ENCODE measurements at places on chromosomes 16 and 17.

GRCh38 chr17:82740906-82741759 is 5.7 kb downstream of the FN3K start:
- DNase-seq, result no peak

DNA sequence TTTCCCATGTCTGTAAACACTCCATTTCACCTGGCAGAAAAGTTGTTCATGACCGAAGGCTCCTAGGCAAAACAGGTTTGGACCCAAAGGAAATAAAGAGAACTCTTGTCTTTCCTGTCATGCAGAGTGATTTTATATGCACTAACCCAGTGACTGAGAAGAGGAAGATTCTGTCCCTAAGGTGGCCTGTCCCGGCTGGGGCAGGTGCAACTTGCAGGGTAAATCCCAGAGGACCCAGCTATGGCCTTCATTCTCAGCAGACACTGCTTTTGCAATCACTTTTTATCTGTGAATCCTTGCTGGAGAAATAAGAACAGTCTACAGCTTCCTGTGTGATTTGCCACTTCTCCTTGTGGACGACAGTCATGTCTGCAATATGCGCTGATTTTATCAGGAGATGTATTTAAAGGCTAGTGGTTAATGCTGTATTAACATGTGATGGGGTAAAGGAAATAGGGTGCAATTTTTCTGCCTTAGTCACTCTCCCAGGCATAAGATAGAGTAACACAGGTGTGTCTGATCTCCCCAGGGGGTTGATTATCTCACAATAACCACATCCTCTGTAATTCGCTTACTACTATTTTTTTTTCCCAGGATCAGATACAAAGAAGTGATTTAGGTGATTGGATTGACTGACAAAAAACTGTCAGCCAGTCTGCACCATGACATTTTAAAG is 696.8 kb upstream of the SOX9 start:
- no peak for DNase-seq

DNA sequence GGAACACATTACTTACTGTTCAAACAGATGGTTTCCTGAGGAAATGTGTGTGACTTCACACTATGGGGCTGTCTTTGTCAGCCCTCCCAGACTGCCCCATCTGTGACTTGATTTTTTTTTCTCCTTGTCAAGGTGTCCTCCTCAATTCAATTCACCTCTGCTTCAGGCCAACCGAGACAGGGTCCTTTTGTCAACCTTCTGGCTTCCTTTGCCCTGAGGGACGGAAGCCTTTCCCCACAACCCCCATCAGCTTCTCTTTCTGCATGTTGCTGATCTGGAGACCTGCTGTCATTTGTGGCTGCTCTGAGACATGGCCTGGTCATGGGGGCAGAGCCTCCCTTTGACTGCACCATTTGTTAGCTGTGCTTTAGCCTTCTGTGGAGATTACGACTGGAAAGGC is 21.3 kb upstream of the RGS9 start:
- no peak for DNase-seq

DNA sequence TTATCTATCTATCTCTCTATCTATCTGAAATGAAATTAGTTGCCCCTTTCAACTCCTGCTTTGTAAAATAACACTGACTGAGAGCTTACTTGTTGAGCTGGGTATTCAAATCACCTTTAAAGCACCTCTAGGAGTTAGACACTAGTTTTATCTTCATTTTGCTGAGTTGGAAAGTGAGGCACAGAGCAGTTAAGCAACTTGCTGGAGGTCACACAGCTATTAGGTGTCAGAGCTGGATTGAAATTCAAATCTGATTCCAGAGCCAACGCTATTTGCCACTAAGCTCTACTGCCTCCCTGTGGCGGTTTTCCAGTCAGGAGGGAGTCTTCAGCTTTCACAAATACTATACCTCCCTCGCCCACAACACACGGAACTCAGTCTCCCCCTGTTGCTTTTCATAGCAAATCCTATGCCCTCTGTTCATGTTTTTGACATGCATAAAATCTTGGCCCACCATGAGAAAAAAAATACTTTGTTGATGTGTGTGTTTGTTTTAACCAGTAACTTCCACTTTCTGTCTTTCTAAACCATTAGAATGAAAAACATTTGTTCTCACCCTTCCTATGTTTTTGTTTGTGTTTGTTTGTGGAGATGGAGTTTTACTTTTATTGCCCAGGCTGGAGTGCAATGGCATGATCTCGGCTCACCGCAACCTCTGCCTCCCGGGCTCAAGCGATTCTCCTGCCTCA is 74.8 kb upstream of the SMURF2 start:
- DNase-seq, result peak; percentile 77

GRCh38 chr16:69435977-69436820 is 11.8 kb downstream of the CYB5B start:
- DNase-seq, result peak; percentile 30

DNA sequence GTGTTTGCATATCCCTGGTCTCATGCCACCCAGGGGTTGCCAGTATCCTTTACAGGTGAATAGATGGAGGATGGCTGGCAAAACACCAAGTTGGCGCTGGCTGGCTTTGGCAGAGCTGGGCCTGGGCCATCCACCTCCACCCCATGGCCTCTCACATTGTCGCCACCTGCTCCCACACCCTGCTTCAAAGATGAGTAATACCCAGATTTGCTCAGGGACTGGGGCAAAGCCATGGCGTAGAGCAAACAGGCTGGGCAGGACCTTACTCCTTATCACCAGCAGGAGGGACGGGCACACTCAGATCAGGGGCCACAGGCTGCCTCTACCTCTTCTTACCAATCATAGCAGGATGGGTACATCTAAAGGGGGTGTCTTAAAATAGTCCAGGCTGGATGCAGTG is 24.3 kb downstream of the PLA2G10 start:
- no peak for DNase-seq

- DNase-seq, result no peak
These were observed 322.3 kb upstream of the C16orf82 start for GRCh38 chr16:26744430-26744829.
